ENCODE measurements at places on chromosomes 2 and 18. TPM values are rescaled to one million over a fixed set of nuclear protein-coding genes. Genes with fewer than 3 reads are reported as not detected.
A peak's percentile ranks its signal among the peaks of the same experiment; 100 is the strongest.

- peaks cover 5% of the 10 kb centered on the region for H3K4me1 ChIP-seq
- H3K27me3 ChIP-seq, result no peaks in the 10 kb centered on the region
- no peak for DNase-seq
- no peak overlapping the region for H3K4me3 ChIP-seq
These were observed 113.3 kb downstream of the MYO1B start for GRCh38 chr2:191358325-191359025.

The CD302 gene
- 40.5 TPM for total RNA-seq

- peak overlapping the region; percentile 5 for H3K4me3 ChIP-seq
- H3K4me1 ChIP-seq, result no peaks in the 10 kb centered on the region
- H3K27ac ChIP-seq, result no peak overlapping the region
- H3K36me3 ChIP-seq, result no peaks in the 10 kb centered on the region
These were observed 7.7 kb downstream of the CYP1B1 start for GRCh38 chr2:38068234-38068633.

- H3K27ac ChIP-seq, result no peak overlapping the region
- no peak for DNase-seq
- H3K4me1 ChIP-seq, result peaks cover 17% of the 10 kb centered on the region
- no peaks in the 10 kb centered on the region for H3K27me3 ChIP-seq
These were observed 94.6 kb upstream of the PPP1CB start for GRCh38 chr2:28656937-28657615.

The SLC30A3 gene
- total RNA-seq, result 0.56 TPM

The NAT8 gene
- not detected for total RNA-seq

- no peaks in the 10 kb centered on the region for H3K4me1 ChIP-seq
- no peak overlapping the region for H3K27ac ChIP-seq
These were observed 118.7 kb downstream of the EPB41L3 start for GRCh38 chr18:5424903-5425664.

GRCh38 chr2:163527381-163527780, 208.4 kb downstream of the FIGN start:
- no peak for DNase-seq
- H3K36me3 ChIP-seq, result no peaks in the 10 kb centered on the region
- no peak overlapping the region for H3K4me3 ChIP-seq
- no peaks in the 10 kb centered on the region for H3K4me1 ChIP-seq
- no peak overlapping the region for H3K27ac ChIP-seq

DNA sequence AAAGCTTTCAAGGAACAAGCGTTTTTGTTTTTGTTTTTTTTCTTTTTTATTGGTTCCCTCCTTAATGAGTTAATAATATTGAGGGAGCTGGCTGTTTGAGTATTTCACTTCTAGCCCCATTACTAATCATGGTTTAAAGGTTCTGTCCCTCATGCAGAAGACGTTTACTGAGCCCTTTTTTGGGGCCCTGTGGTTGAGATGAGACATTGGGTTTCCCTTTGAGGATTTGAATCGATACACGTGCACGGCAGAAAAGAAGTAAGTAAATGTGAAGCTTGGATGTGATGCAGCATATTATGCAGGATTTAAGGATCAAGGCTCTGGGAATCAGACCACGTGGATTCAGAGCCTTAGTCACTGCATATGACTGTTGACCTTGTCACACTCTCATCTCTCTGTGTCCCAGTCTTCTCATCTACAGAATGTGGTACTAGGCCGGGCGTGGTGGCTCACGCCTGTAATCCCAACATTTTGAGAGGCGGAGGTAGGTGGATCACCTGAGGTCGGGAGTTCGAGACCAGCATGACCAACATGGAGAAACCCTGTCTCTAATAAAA, 1.0 kb upstream of the CHST10 start:
- no peaks in the 10 kb centered on the region for H3K36me3 ChIP-seq
- no peak overlapping the region for H3K4me3 ChIP-seq
- DNase-seq, result no peak
- H3K27me3 ChIP-seq, result no peaks in the 10 kb centered on the region
- H3K4me1 ChIP-seq, result no peaks in the 10 kb centered on the region

GRCh38 chr2:2708575-2709430, 377.7 kb upstream of the MYT1L start:
- no peaks in the 10 kb centered on the region for H3K36me3 ChIP-seq
- H3K4me3 ChIP-seq, result no peak overlapping the region
- H3K27ac ChIP-seq, result no peak overlapping the region

DNA sequence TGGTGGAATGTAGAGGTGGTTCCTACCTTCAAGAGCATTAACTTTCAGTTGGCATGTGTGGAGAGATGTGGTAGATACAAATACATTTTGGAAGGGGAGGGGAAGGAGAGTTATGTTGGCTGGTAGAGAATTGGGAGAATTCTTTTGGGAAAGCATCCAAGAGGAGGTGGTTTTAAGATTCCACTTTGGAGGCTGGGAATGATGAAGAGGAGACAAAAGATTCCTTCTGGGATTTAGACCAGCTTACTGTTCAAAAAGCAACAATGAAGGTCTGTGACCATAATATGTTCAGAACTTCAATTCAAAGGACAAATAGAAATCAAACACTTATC, 120.8 kb upstream of the FOSL2 start:
- H3K27ac ChIP-seq, result no peak overlapping the region
- H3K27me3 ChIP-seq, result no peaks in the 10 kb centered on the region
- H3K4me3 ChIP-seq, result no peak overlapping the region
- peaks cover 14% of the 10 kb centered on the region for H3K4me1 ChIP-seq
- no peaks in the 10 kb centered on the region for H3K36me3 ChIP-seq
- DNase-seq, result no peak

The TNFRSF11A gene
- 2.3 TPM for total RNA-seq

The IL36RN gene
- not detected for total RNA-seq
